ENCODE measurements at places on chromosomes 2 and 18. TPM values are rescaled to one million over a fixed set of nuclear protein-coding genes. Genes with fewer than 3 reads are reported as not detected.

Gene UGT1A9
- total RNA-seq: not detected

Gene SERPINB13
- not detected for total RNA-seq

Gene SERPINB4
- total RNA-seq: not detected

Gene REG1B
- total RNA-seq: not detected

Gene GCKR
- under 0.01 TPM for total RNA-seq

Gene HOXD13
- total RNA-seq: not detected

Gene FMNL2
- 10.9 TPM for total RNA-seq

Gene DNAJC5G
- not detected for total RNA-seq

Gene CRYGD
- total RNA-seq: not detected

Gene NTSR2
- total RNA-seq: not detected

Gene RAB6C
- not detected for total RNA-seq

Gene MEP1B
- total RNA-seq: not detected
